Globus pallidus (tissue), 1 donor: ENCODE measurements at places on chromosomes 3 and 15.

DNA sequence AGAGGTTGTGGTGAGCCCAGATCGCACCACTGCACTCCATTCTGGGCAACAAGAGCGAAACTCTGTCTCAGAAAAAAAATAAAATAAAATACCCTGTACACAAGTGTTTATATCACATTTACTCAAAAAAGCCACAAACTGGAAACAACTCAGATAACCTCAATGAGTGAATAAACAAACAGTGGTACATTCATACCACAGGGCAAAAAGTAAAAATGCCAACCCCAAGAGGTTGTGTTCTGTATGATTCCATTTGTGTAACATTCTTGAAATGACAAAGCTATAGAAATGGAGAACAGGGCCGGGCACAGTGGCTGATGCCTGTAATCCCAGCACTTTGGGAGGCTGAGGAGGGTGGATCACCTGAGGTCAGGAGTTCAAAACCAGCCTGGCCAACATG, 12.9 kb downstream of the EDC3 start:
- DNase-seq: no peak

- DNase-seq: no peak
Observed at GRCh38 chr3:103662591-103662990, 1227.8 kb downstream of the ZPLD1 start.

DNA sequence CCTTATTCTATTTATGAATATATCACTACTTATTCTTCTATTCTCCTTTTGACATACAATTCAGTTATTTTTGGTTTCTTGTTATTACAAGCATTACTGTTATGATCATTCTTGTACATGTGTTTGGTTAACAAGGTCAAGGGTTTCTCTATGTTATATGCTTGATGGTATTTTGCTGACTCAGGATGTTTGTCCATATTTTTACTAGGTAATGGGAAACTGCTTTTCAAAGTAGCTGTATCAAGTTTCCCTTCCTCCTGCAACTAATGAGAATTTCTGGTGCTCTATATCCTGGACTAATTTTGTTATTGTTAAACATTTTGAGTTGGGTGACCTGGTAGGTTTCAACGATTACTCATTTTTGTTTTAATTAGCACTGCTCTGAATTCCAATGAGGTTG, 841.0 kb downstream of the OTOL1 start:
- DNase-seq: no peak

GRCh38 chr3:154125378-154126030, 4.3 kb downstream of the ARHGEF26 start:
- no peak for DNase-seq

DNA sequence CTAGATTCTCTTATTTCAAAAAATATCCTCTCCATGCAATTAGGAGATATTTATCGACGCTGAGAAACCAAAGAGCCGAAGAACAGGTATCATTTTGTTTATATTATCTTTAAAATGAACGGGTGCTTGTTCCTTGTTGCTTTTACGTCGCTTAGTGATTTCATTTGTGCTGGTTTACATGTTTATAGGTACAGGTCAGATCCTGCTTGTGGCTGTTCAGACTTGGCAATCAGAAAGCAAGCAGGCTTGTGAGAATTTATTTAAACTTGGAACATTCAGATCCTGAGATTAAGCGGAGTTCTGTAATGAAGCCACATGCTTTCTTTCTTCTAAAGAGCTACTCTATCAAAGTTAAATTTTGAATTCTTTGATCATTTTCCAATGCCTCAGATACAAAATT, 43.0 kb upstream of the ATP2C1 start:
- DNase-seq: no peak

DNA sequence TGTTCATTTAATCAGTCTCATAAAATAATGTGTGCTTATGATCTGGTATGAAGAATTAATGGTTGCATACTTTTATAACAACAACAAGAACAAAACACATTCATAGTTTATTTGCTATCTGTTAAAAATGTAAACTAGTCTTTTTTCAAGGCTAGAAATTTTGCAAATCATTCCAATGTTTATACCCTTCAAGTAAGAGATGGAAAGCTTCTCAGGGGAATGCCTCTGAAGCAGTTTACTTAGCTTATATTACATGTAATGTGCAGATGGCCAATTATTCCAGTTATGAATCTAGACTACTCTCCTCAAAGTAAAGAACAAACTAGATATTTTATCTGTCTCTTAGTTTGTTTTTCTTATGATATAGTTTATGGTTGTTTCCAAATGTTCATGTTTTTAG, 575.4 kb downstream of the NAALADL2 start:
- DNase-seq: no peak

- no peak for DNase-seq
Observed at GRCh38 chr15:70625438-70625837, 137.9 kb downstream of the UACA start.

DNA sequence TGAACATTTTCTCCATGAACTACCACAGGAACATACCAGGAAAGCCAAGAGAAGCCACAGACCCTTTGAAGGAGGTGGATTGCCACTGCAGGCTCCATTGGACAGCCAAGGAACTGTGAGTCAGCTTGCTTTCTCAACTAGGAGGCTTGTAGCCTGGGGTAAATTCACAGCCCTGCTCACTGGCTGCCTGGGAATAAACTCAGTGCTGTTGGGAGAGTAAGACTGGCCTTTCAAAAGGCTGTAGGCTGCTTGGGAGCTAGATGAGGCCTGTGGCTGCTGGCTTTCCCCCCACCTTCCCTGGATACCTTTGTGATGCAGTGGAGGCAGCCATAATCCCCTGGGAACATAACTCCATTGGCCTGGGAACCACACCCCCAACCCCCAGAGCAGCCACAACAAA, 223.5 kb upstream of the RBMS3 start:
- no peak for DNase-seq

- DNase-seq: no peak
Observed at GRCh38 chr15:86488046-86488445, 408.4 kb downstream of the AGBL1 start.

DNA sequence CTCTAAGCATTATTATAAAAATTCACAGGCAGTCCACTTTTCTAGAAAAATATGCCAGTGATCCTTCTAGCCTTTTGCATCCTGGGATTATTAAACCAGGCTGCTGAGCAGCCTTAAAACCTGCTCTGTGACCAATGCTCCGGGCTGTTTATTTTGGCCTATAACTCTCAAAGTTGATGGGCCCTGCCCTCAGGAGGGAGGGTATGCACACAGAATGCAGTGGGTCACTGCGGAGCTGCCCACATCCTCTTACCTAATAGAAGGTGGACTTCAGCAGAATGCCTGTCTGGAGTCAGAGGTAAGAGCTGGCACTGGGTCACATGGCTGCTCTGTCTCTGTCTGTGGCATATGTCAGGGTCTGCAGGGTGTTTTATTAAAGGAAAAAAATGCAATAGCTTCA, 26.0 kb downstream of the CPNE4 start:
- DNase-seq: no peak

DNA sequence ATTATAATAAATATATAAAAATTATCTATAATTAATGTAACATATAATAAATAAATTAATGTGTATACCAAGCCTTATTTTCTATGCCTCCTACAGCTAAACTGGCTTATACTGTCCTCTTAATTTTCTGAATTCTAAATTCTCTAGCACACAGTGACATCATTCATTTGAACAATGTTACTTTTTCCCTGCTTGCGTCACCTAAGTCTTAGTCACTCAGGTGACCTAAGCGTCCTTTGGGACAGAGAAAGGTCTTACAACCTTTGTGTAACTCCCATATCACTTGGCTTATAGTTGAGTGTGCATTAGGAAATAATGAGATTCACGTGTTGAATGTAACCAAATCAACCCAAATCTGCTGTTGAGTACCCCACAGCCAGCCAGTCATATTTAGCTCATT, 48.5 kb upstream of the KCNMB2 start:
- DNase-seq: no peak

DNA sequence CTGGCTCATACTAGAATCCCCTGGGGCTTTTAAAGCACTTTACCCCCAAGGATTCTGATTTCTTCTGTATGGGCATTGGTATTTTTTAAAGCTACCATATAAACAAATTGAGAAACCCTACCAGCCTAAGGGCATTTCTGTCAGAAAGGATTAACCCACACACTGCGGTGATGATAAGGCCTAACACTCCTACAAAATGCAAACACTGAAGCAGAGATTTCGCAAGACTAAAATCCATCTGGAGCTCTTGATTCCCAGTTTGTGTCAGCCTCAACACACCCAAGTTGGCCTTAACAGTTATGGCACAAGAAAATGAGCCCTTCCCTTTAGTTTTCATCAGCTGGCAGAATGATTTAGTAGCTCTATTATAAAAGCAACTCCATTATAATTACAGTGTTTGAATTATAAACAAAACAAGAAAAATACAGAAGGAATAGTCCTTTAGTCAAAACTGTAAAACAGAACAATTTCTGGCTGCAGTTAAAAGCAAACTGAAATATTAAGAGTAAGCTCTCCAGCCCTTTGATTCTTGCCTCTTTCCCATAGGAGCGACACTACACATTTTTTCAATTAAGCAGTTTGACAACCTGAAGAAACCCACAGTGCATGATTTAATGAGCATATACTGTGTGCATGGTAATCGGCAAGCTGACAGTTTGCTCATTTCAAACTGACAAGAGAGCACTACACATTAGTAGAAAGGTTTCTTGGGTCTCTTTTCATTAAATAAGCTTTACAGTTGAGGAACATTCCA, 441.2 kb downstream of the FHIT start:
- DNase-seq: no peak

GRCh38 chr15:100330221-100330620, 11.6 kb downstream of the ADAMTS17 start:
- DNase-seq: no peak

- no peak for DNase-seq
Observed at GRCh38 chr3:114427285-114428043, 133.6 kb downstream of the TIGIT start.

DNA sequence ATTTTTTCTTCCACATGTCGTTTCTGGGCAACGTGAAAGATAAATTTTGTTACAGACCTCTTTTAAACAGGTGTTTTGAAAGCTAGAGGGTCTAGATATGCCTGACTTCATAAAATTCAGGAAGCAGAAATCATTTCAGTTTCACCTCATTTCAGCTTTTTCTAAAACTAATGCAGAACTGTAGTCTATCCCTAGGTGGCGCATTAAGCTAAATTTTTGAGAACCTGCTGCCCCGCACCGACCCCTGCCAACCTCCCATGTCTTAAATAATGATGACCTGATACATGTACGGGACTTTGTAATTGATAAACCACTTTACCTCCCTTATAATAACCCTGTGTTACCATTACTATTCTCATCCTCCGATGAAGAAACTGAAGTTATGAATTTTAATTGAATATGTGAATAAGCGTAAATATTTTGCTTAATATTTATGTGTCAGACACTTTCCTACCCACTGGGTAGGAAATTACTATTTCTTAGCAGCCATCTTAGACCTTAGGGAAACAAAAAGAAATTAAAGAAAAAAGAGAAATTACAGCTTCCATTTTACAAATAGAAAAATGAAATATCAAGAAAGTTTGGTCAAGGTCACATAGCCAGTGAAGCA, 78.7 kb upstream of the GCNT3 start:
- DNase-seq: peak; percentile 16

DNA sequence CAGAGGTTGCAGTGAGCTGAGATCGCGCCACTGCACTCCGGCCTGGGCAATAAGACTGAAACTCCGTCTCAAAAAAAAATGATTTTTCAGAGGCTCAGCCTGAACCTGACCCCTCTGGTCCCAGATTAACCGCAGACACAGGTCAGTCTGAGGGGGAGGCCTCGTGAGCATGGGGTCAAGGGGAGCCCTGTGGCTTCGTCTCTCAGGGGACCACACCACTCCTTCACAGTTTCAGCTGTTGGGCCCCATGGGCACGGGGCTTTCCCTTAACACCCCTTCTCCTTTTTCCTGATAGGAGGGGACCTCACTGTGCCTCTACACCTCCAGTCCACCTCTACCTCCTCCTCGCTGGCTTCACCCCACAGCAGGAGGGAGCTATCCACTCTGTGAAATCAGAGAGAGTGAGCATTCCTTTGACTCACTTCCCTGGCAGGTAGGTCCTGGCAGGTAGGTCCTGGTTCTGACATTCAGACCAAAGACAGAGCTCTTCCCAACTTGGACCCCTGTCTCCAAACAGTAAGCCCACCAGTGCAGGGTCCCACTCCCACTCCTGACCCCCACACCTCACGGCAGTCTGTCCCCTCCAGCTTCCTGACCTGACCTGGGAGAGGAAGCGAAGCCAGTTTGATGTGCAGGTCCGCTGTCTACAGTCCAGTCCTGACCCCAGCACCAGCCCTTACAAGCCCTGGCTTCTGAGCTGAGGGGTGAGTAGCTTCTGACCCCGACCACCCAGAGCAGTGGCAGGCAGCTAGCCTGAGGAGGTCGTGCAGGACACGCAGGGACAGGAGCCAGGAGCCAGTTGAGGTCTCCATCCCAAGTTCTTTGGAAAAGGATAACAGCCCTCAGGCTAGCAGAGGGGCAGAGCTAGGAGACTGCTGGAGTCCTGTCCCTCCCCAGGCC, 9.0 kb downstream of the RRP9 start:
- no peak for DNase-seq

GRCh38 chr3:185912512-185912911, 25.3 kb downstream of the TRA2B start:
- DNase-seq: no peak

- DNase-seq: no peak
Observed at GRCh38 chr3:52065264-52065756, 8.9 kb upstream of the DUSP7 start.

DNA sequence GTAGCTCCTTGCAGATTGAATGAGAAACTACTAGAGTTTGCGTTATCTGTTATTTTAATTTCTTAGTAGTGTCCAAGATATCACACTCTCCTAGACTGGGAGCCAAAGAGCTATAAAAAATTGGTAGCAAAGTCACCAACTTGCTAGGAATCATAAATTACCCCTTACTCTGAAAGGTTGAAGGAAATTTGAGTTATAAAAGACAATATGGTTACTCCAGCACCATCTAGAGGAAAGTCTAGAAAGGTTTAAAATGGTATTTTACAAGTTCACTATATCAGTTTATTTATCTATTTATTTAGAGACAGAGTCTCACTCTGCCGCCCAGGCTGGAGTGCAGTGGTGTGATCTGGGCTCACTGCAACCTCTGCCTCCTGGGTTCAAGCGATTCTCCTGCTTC, 121.6 kb downstream of the RBPMS2 start:
- DNase-seq: no peak

GRCh38 chr3:12782172-12782815, 14.2 kb upstream of the CAND2 start:
- DNase-seq: no peak

DNA sequence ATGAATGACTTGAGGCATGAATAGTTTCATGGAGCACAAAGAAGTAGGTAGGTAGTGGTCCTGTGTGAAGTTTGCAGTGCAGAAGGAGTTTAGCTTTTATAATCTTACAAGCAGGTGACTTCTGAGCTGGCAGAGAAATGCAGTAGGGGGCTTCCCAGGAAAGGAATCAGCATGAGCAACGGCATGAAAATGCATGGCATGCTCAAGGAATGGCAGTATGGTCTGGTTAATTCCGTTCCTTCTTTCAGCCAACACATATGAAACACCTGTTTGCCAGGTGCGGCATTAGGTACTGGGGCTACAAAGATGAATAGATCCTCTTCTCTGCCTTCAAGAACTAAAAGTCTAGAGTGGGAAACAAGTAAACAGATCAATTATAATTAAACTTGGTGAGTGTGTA, 138.0 kb upstream of the BHLHE40 start:
- DNase-seq: no peak
